ENCODE measurements at places on chromosomes 6 and 20. TPM values are rescaled to one million over a fixed set of nuclear protein-coding genes. Genes with fewer than 3 reads are reported as not detected.
A peak's percentile ranks its signal among the peaks of the same experiment; 100 is the strongest.

- peaks cover 22% of the 10 kb centered on the region for H3K4me1 ChIP-seq
- peaks cover 34% of the 10 kb centered on the region for H3K36me3 ChIP-seq
- H3K4me3 ChIP-seq: no peak overlapping the region
- no peak for DNase-seq
These were observed 19.0 kb downstream of the SENP6 start for GRCh38 chr6:75620381-75621304.

DNA sequence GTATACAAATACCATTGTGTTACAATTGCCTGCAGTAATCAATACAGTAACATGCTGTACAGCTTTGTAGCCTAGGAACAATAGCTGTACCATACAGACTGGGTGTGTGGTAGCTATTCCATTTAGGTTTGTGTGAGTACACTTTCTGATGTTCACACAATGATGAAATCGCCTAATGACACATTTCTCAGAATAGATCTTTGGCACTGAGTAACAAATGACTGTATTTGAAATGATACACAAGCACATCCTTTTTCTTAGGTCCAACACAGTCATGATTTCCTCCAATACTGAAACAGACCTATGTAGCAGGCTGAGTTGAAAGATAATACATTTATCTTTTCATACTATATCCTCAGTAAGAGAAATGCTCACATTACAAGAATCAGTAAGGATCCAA, 13.9 kb downstream of the KHDRBS2 start:
- DNase-seq: no peak
- no peaks in the 10 kb centered on the region for H3K4me1 ChIP-seq
- H3K27me3 ChIP-seq: no peaks in the 10 kb centered on the region

GRCh38 chr6:100763617-100764241, 117.4 kb downstream of the ASCC3 start:
- H3K4me3 ChIP-seq: no peak overlapping the region
- H3K27me3 ChIP-seq: no peaks in the 10 kb centered on the region
- no peak for DNase-seq
- H3K27ac ChIP-seq: no peak overlapping the region

DNA sequence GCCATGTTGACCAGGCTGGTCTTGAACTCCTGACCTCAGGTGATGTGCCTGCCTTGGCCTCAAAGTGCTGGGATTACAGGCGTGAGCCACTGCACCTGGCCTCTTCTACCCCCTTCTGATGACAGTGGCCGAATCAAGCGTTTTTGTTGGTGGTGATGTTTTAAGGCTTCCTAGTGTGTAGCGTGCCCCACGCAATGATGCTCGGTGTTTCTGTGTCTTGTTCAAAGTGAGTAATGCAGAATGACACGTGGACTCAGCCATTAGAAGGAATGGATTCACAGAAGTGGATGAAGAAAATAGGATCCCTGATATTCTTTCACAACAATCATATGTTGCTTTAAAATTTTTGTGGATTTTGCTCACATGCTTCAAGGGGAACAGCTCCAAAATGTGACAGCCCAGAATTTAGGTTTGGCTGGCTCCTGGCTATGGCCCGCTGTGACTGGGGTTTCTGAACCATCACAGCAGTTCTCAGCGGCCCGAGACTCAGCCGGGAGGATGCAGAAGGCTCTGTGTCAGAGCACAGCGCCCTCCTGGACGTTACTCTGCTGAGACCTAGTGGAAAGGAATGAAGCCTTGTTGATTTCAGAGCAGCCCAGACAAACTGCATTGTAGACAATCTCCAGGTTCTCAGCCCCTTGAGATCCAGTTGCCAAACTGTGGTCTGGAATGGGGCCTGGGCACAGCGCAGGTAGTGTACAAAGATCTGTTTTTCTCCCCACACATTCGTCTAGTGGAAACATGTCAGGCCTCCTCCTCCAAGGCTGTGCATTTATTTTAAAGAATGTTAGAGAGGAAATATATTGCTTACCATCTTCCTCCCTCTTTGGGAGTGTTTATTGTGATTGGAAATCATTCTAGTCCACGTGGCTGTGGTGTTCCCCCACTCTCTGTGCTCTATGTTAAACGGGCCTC, 57.6 kb upstream of the TIAM2 start:
- H3K4me1 ChIP-seq: peaks cover 18% of the 10 kb centered on the region
- peaks cover 1% of the 10 kb centered on the region for H3K36me3 ChIP-seq
- no peaks in the 10 kb centered on the region for H3K27me3 ChIP-seq

GRCh38 chr20:31760519-31761240, 21.6 kb downstream of the TPX2 start:
- peaks cover 15% of the 10 kb centered on the region for H3K4me1 ChIP-seq
- no peak overlapping the region for H3K4me3 ChIP-seq
- H3K36me3 ChIP-seq: peaks cover 45% of the 10 kb centered on the region

DNA sequence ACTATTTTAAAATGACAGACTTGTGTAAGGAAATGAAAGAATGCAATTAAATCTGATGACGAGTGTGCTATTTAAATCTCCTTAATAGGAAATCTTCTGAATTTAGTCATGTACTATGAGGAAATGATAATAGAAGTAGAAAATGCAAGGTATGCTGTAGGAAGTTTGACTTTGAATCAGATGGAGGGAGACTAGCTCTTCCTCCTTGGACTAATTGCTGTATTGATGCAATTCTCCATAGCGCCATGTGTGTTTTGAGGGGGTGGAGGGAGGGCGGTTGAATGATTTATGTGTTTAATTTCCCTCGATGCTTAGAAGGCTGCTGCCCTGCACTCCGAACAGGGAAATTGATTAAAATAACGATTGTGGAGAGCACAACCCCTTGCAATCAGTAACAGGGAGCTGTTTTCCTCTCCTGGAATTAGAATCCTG, 214.4 kb upstream of the PRND start:
- DNase-seq: no peak
- H3K4me3 ChIP-seq: no peak overlapping the region
- no peak overlapping the region for H3K27ac ChIP-seq
- H3K4me1 ChIP-seq: no peaks in the 10 kb centered on the region
- H3K27me3 ChIP-seq: peaks cover 2% of the 10 kb centered on the region

GRCh38 chr20:38685853-38686473, 38.3 kb upstream of the SLC32A1 start:
- H3K4me1 ChIP-seq: no peaks in the 10 kb centered on the region
- peak; percentile 88 for DNase-seq
- H3K27ac ChIP-seq: no peak overlapping the region
- no peak overlapping the region for H3K4me3 ChIP-seq

GRCh38 chr6:4506223-4506622, 270.0 kb upstream of the CDYL start:
- H3K27me3 ChIP-seq: no peaks in the 10 kb centered on the region
- H3K27ac ChIP-seq: no peak overlapping the region
- no peak for DNase-seq
- no peaks in the 10 kb centered on the region for H3K4me1 ChIP-seq
- no peaks in the 10 kb centered on the region for H3K36me3 ChIP-seq

GRCh38 chr20:51631011-51631950, 88.8 kb upstream of the NFATC2 start:
- H3K36me3 ChIP-seq: peaks cover 33% of the 10 kb centered on the region
- H3K27me3 ChIP-seq: no peaks in the 10 kb centered on the region
- peak overlapping the region; percentile 97 for H3K27ac ChIP-seq
- DNase-seq: no peak

GRCh38 chr20:63087236-63087871, 80.6 kb upstream of the BHLHE23 start:
- DNase-seq: no peak
- no peak overlapping the region for H3K27ac ChIP-seq
- H3K4me1 ChIP-seq: no peaks in the 10 kb centered on the region
- no peak overlapping the region for H3K4me3 ChIP-seq
- peaks cover 53% of the 10 kb centered on the region for H3K27me3 ChIP-seq
- H3K36me3 ChIP-seq: no peaks in the 10 kb centered on the region

APOM gene
- total RNA-seq: 3.4 TPM

CEP57L1 gene
- 20.7 TPM for total RNA-seq

IMPG1 gene
- total RNA-seq: not detected

ASIP gene
- total RNA-seq: not detected

MMP24 gene
- total RNA-seq: 0.99 TPM

COL11A2 gene
- 14.2 TPM for total RNA-seq
